Umbilical cord (tissue), 2 donors: ENCODE measurements at places on chromosomes 13 and 19. TPM values are rescaled to one million over a fixed set of nuclear protein-coding genes. Genes with fewer than 3 reads are reported as not detected.

The PSG11 gene
- total RNA-seq, result 3.9 TPM

The S1PR4 gene
- total RNA-seq, result 1.7 TPM

The BRSK1 gene
- not detected for total RNA-seq

The ETFB gene
- 26.7 TPM for total RNA-seq

The ZNF577 gene
- 45.0 TPM for total RNA-seq

The TMPRSS9 gene
- not detected for total RNA-seq

The IL12RB1 gene
- total RNA-seq, result 0.72 TPM

The CRB3 gene
- 9.1 TPM for total RNA-seq

The ZNF546 gene
- total RNA-seq, result 42.4 TPM

The GNG8 gene
- not detected for total RNA-seq

The RASAL3 gene
- total RNA-seq, result 1.4 TPM

The ODAD3 gene
- 1.4 TPM for total RNA-seq

The TNFSF13B gene
- total RNA-seq, result 12.0 TPM

The SCGB2B2 gene
- total RNA-seq, result not detected

The SMIM24 gene
- total RNA-seq, result not detected

The WTIP gene
- total RNA-seq, result 51.5 TPM

The SLC46A3 gene
- total RNA-seq, result 55.1 TPM

The NOVA2 gene
- total RNA-seq, result 6.0 TPM

The RABAC1 gene
- 146 TPM for total RNA-seq

The TUBA3C gene
- not detected for total RNA-seq

The ZNF816 gene
- total RNA-seq, result 8.9 TPM

The IGFL2 gene
- total RNA-seq, result 35.6 TPM

The TUBB4A gene
- total RNA-seq, result not detected

The ZNF790 gene
- total RNA-seq, result 21.4 TPM

The TMTC4 gene
- 14.4 TPM for total RNA-seq

The CALR3 gene
- total RNA-seq, result not detected

The ZNF616 gene
- total RNA-seq, result 19.7 TPM

The TBXA2R gene
- 1.9 TPM for total RNA-seq

The SLC6A16 gene
- total RNA-seq, result 3.6 TPM
